Smooth muscle cell of the brain vasculature (primary cell): ENCODE measurements at places on chromosomes 4 and X.

DNA sequence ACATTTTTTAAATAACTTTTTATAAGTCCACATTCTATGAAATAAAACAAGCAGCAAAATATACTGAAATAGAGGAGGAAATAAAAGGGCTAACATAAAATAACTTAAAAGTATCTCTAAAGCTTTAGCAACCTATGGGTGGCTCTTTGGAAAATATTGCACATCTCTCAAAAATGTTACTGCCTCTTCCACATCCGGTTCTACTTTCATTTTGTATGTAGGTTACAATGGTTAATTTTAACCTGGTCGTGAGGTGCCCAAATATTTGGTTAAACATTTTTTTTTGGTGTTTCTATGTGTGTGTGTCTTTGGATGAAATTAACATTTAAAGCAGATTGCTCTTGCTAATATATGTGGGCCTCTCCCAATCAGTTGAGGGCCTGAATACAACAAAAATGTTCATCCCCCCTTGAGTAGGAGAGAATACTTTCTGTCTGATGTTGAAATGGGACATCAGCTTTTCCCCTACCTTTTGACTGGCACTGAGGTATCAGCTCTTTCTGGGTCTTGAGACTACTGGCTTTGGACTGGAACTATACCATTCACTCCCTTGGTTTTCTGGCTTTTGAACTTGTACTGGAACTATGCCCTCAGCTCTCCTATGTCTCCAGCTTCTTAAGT lies 353.0 kb downstream of the ADAM29 start:
- DNase-seq, result no peak

GRCh38 chrX:152865232-152865920 lies 32.5 kb upstream of the ZNF185 start:
- DNase-seq, result no peak

DNA sequence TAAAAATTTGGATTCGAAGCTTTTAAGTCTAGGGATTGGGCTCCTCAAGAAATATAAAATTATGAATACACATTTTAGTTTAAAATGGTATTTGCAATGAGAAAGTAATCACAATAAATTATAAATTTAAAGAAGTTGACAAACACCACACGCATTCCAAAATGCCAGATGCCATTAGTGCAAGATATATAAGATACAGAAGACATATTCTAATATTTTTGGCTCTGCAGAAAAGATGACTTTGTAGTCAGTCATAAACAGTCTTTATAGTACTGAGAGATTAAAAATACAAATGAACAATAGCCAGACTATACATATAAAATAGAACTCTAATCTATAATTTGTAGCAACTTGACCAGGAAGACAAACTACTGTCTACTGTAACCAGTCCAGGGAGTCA lies 309.0 kb upstream of the PABPC4L start:
- no peak for DNase-seq

- no peak for DNase-seq
Measured at GRCh38 chrX:150081076-150081475, 142.8 kb upstream of the EOLA2 start.

DNA sequence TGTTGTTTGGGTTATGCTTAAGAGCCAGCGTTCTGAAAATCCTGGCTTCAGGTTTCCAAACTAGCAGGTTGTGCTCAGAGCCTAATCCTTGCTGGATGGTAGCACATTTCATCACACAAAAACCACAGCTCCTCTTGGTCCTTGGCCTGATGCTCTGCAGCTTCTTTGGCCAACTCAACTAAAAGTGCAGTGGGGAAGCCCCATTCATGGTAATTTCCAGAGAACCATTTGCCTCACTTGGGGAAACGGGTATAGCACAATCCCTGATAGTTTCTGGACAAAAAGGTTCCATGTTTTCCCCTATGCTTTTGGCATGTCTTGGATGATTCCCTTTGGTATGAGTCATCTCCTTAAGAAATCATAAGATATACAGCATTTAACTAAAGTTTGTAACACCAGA lies 78.7 kb downstream of the SYNPO2 start:
- DNase-seq, result no peak

GRCh38 chr4:83662204-83662603 lies 126.3 kb downstream of the GPAT3 start:
- DNase-seq, result no peak

- DNase-seq, result no peak
Measured at GRCh38 chr4:108204518-108204917, 35.8 kb upstream of the LEF1 start.

GRCh38 chr4:28421221-28421620 lies 1560.6 kb downstream of the STIM2 start:
- no peak for DNase-seq

- no peak for DNase-seq
Measured at GRCh38 chrX:31318866-31319265, 247.0 kb upstream of the FTHL17 start.

- DNase-seq, result no peak
Measured at GRCh38 chr4:40211224-40212185, 14.7 kb downstream of the RHOH start.

DNA sequence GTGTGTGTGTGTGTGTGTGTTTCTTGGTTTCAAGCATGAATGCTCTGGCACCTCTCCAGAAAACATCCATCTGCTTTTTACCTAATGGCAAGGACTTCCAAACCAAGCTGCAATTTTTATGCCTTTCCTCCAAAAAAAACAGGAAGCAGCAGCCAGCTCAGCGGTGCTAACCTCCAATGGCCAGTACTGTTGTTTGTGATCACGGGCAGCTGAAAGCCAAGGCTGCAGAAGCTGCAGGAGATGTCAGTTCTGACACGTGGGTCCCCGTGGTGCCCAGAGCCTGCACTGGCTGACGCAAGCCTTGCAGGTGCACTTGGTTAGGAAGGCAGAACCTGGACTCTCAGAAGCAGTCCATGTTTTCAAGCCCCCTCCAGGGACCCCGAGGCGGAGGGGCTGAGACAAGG lies 313.6 kb upstream of the DDX53 start:
- peak; percentile 85 for DNase-seq

GRCh38 chr4:76886214-76886613 lies 11.7 kb downstream of the SOWAHB start:
- DNase-seq, result no peak

- DNase-seq, result no peak
Measured at GRCh38 chr4:107747748-107748486, 27.9 kb upstream of the PAPSS1 start.

- DNase-seq, result no peak
Measured at GRCh38 chr4:182291597-182292270, 48.5 kb downstream of the TENM3 start.

- DNase-seq, result no peak
Measured at GRCh38 chr4:156169861-156170260, 216.2 kb upstream of the CTSO start.

- no peak for DNase-seq
Measured at GRCh38 chr4:118344801-118345200, 8.0 kb downstream of the PRSS12 start.

DNA sequence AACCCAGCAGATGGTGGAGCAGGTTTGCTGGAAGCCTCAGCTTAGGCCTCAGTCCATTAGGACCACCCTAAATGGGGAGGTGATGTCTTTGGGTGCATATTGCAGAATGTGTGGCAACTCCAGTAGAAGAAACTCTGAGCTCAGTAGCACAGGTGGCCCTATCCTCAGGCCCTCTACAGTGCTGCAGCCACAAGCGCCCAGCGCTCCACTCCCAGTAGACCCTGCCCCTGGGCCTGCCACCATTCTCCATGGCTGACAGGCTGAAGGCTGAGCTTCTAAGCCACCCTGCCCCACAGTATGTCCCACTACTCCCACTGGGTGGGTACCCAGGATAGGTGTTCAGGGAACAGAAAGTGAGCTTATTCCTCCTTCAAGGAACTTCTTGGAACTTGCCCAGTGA lies 162.8 kb upstream of the MAMLD1 start:
- DNase-seq, result no peak

DNA sequence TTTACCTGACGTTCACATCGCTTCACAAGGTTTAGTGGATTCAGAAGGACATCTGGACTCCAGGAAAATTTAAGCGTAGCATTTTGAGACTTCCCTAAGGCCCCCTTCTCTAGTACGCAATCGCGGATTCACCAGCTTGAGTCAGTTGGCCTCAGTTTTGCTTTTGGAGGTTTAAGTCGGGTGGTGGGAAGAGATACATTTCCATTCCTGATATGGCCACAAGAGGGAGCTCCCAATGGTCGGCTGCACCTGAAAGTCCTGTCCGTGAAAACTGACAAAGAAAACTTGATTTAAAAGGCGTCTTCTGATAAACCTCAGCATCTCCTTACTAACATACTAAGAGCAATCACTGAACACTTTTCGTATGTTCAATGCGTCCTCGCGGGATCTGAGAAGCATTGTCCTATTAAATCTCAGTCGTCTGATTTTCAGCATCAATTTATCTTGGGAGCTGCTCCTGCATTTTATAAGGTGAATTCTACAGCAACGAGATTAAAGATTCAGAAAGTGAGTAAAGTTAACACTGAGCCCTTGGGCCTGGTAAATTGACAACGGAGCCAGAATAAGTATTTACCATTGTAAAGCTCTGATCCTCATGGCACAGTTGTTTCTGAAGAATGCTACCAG lies 50.6 kb downstream of the LGI2 start:
- DNase-seq, result peak; percentile 31

DNA sequence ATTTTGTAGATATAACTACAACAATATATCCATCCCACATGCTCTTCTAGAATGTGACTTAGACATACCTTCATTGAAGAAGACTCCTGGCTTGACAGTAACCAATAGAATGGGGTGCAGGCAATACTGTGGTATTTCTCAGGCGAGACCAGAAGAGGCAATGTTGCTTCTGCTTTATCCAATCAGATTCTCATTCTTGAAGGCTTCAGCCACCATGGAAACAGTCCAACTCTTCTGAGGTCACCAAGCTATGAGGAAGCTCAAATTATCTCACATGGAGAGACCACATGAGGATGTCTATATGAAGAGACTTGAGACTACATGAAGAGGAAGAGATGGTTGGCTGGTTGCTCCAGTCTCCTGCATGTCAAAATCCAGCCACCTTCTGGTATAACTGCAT lies 469.9 kb downstream of the PCDH10 start:
- no peak for DNase-seq

GRCh38 chr4:183969596-183969995 lies 64.5 kb downstream of the STOX2 start:
- DNase-seq, result no peak

DNA sequence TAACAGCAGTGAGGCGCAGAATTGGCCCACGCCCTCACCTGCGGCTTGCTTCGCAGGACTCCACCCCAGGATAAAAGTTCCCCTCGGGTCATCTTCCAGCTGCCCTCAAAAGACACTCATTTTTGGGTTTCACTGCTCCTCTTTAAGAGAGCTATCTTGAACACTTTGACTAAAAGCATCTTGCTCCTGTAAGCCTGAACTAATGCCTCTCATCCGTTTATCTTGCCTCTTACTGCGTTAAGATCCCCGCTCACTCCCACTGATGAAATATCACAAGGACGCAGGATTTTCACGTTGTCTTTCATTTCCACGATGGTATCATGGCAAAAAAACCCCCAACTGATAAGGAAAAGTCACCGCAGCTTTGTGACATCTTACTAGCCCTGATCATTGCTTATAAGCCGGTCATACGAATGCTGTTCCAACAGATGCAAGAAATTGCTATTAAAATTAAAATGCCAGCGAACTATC lies 591 bp upstream of the ACSL4 start:
- no peak for DNase-seq

- peak; percentile 63 for DNase-seq
Measured at GRCh38 chr4:107740950-107741701, 21.1 kb upstream of the PAPSS1 start.

GRCh38 chr4:2483237-2483636 lies 14.3 kb downstream of the RNF4 start:
- DNase-seq, result no peak

- DNase-seq, result no peak
Measured at GRCh38 chr4:181908168-181908567, 335.0 kb upstream of the TENM3 start.

DNA sequence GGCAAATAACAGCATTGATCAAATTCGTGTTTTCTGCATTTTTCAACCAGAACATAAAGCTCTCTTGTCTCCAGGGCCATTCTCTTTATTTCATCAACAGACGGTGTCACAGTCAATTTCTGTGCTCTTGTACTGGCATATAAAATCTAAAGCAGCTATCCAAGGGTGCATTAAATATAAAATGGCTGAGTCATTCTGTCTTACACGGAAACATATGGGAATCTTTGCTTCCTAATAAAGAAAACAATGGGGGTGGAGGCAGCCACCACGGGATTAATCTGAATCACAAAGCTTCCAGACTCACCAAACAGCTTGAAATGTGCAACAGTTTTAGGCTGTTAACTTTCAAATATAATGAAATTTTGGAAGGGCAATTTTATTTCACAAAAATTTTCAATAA lies 132.6 kb downstream of the IL15 start:
- DNase-seq, result peak; percentile 39

GRCh38 chrX:31500921-31501320 lies 429.1 kb upstream of the FTHL17 start:
- DNase-seq, result no peak

- no peak for DNase-seq
Measured at GRCh38 chr4:69057620-69058409, 38.5 kb upstream of the UGT2B7 start.

- DNase-seq, result peak; percentile 43
Measured at GRCh38 chr4:14568351-14568750, 433.9 kb upstream of the CPEB2 start.

- no peak for DNase-seq
Measured at GRCh38 chr4:127975121-127975770, 10.0 kb downstream of the ABHD18 start.

GRCh38 chr4:102815981-102816380 lies 11.4 kb downstream of the UBE2D3 start:
- no peak for DNase-seq

GRCh38 chrX:20362268-20363267 lies 95.9 kb upstream of the RPS6KA3 start:
- DNase-seq, result no peak

GRCh38 chrX:133911825-133912495 lies 73.4 kb downstream of the GPC3 start:
- DNase-seq, result no peak

DNA sequence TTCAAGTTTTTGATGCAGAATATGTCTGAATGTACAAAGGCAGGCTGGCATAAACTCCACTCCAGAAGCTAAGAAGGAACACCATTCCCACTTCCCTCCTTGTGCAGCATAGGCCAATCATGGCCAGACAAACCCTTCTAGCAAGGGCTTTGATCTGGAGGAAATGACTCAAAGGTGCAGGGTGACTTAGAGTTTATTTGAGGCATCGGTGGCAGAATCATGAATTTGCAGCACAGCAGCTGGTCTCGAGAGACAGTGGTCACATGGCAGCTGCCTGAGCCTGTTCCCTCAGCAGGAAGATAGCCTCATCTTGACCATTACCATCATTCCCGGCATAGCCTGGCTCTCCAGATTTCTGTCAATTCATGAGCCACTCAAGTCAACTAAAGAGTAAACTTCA lies 154.5 kb downstream of the ATP10D start:
- DNase-seq, result no peak

GRCh38 chr4:13911256-13911655 lies 283.7 kb upstream of the BOD1L1 start:
- DNase-seq, result no peak
